ENCODE measurements at places on chromosomes 13 and 19. TPM values are rescaled to one million over a fixed set of nuclear protein-coding genes. Genes with fewer than 3 reads are reported as not detected.

GIPC3 gene
- 1.4 TPM for total RNA-seq

NLRP7 gene
- not detected for total RNA-seq

DDA1 gene
- 46.7 TPM for total RNA-seq

LILRA2 gene
- total RNA-seq, result not detected

DIAPH3 gene
- total RNA-seq, result 18.3 TPM

DENND1C gene
- 126 TPM for total RNA-seq
